T-helper 17 cell (primary cell): ENCODE measurements at places on chromosomes 13 and 19. TPM values are rescaled to one million over a fixed set of nuclear protein-coding genes. Genes with fewer than 3 reads are reported as not detected.
A peak's percentile ranks its signal among the peaks of the same experiment; 100 is the strongest.

DNA sequence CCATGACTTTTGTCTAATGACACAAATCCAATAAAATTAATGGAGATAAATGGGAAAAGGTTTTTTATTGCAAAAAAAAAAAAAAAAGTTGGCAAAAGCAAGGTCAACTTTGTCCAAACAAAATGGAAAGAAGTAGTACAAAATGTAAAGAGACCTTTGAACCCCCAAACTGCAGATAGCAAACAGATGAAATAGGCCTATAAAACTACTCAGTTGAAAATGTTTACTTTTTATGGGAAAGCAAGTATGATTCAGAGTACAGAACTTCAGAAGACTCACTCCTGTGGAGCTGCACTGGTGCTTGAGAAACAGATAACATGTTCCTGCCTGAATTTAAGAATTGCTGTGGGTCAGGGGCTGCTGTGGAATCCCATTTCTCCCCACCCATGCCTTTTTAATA, 9.8 kb upstream of the ZNF177 start:
- H3K36me3 ChIP-seq = no peaks in the 10 kb centered on the region
- no peak for DNase-seq
- H3K4me1 ChIP-seq = no peaks in the 10 kb centered on the region
- no peaks in the 10 kb centered on the region for H3K27me3 ChIP-seq

DNA sequence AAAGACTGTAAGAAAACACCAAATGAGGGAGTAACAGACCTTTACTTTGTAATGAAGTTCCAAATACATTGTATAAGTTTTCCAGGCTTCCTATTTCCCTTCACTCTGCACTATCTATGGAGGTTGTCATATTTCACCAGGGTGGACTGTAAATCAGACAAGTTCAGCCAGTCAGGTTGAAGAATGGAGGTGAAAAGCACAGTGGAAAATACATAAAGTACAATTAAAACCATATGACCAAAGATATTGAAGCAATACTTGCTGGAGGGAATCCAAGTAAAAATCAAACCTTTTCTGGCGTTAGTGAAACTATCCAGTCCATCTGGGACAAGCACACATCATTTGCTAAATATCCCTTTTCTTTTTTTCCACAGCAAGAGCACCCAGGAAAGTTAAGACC, 3.2 kb downstream of the LHFPL6 start:
- H3K4me3 ChIP-seq = no peak overlapping the region
- H3K27me3 ChIP-seq = peaks cover 39% of the 10 kb centered on the region
- DNase-seq = no peak

GRCh38 chr19:6056282-6056741, 54.0 kb downstream of the RFX2 start:
- H3K4me3 ChIP-seq = no peak overlapping the region
- DNase-seq = no peak

- H3K4me1 ChIP-seq = peaks cover 35% of the 10 kb centered on the region
- H3K36me3 ChIP-seq = peaks cover 3% of the 10 kb centered on the region
- no peaks in the 10 kb centered on the region for H3K27me3 ChIP-seq
- H3K27ac ChIP-seq = peak overlapping the region; percentile 88
Observed at GRCh38 chr19:49809160-49809940, 3.7 kb downstream of the FUZ start.

GRCh38 chr13:80070024-80070703, 270.8 kb downstream of the SPRY2 start:
- H3K4me3 ChIP-seq = no peak overlapping the region
- H3K27ac ChIP-seq = no peak overlapping the region
- H3K27me3 ChIP-seq = no peaks in the 10 kb centered on the region

DNA sequence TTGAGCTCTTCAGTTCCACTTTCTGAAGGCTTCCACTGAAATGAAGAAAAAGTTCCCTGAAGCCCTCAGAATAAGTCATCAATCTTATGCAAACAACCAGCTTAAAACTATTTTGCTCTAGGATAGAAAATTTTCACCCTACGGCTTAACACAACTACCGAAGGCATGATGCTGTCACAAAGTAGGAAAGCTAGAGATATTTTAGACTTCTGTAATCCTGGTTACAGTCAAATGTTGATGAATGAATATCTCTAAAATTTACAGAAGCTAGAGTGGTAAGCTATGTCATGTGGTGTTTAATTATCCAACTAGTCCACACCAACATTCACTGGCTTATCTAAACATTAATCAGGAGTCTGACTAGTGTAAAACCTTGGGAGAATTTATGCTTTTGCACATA, 197.9 kb downstream of the SUCLA2 start:
- H3K4me3 ChIP-seq = no peak overlapping the region
- H3K36me3 ChIP-seq = peaks cover 2% of the 10 kb centered on the region
- no peak overlapping the region for H3K27ac ChIP-seq

DNA sequence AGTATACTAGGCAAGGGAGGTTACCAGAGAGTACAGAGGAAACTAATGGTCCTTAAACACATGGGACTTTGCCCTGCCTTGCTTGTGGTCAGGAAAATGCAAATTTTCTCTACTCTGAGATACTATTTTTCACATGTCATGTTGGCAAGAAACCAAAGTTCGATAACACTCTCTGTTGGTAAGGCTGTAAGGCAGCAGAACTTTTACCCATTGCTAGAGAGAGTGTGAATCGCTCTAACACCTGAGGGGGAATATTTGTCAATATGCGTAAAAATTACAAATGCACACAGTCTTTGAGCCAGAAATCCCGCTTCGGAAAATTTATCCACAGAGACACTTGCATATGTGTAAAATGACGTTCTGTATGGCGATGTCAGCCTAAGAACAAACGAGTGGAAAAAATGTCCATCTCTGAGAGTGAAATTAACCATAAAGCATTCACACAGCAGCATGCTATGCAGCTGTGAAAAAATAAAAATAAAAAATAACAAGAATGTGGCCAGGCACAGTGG, 9.5 kb upstream of the RFX1 start:
- H3K27me3 ChIP-seq = no peaks in the 10 kb centered on the region
- no peak overlapping the region for H3K4me3 ChIP-seq
- H3K4me1 ChIP-seq = peaks cover 2% of the 10 kb centered on the region
- H3K36me3 ChIP-seq = no peaks in the 10 kb centered on the region
- H3K27ac ChIP-seq = no peak overlapping the region
- DNase-seq = no peak

DNA sequence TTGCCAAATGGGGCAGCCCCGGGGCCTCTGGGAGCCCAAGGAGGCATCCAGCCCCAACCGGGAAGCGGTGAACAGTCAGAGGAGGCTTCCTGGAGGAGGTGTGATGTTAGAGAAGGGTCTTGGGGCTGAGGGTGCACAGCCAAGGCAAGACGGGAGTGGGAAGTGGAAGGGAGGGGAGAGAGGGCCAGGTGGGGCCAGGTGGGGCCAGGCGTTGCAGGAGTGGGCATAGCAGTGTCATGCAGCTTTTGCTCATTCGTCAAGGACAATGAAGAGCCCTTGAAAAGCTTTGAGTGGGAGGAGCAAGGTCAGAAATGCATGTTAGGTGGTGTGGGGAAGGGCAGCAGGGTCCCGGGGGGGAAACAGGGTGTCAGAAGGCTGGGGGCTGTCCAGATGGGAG, 1.8 kb downstream of the FBN3 start:
- peaks cover 10% of the 10 kb centered on the region for H3K36me3 ChIP-seq
- H3K4me1 ChIP-seq = peaks cover 10% of the 10 kb centered on the region
- no peak overlapping the region for H3K27ac ChIP-seq
- no peak overlapping the region for H3K4me3 ChIP-seq
- DNase-seq = no peak

DNA sequence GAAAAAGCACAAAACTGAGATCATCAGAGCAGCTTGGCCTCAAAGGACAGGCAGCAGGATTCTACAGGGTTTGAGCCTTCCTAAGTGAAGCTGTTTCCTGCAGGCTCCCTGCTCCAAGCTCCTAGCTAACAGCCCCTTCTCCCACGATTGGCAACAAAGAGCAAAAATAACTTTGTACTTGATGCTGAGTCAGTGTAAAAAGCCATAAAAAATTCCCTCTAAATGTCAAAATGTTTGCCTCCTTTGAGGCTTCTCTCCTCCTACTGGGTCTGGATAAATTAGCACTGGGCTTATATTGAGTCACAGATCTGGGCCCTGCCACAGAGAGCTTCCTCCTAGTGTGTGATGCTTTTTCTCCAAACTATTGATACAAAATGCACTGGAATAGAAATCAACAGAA, 153.3 kb downstream of the TNFRSF19 start:
- no peak for DNase-seq
- no peaks in the 10 kb centered on the region for H3K27me3 ChIP-seq
- no peak overlapping the region for H3K4me3 ChIP-seq
- H3K36me3 ChIP-seq = peaks cover 3% of the 10 kb centered on the region

DNA sequence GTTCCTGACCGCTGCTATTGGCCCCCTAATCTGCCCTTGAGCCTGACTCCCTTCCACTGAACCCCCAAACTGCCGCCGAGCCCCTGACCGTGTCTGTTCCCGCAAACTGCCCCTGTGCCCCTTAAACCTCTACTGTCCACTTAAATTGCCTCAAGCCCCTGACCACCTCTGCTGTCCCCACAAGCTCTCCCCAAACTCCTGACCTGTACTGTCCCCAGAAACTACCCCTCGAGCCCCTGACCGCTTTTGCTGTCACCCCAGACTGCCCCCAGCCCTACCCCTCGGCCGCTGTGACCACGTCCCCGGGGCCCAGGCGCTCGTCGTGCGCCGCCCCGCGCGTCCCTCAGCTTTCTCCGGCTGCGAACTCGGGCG, 382 bp downstream of the ZNF77 start:
- peak overlapping the region; percentile 89 for H3K27ac ChIP-seq
- peaks cover 18% of the 10 kb centered on the region for H3K4me1 ChIP-seq
- H3K27me3 ChIP-seq = no peaks in the 10 kb centered on the region
- DNase-seq = no peak

- no peaks in the 10 kb centered on the region for H3K27me3 ChIP-seq
- H3K36me3 ChIP-seq = peaks cover 2% of the 10 kb centered on the region
- peaks cover 46% of the 10 kb centered on the region for H3K4me1 ChIP-seq
- H3K27ac ChIP-seq = no peak overlapping the region
- no peak overlapping the region for H3K4me3 ChIP-seq
Observed at GRCh38 chr13:98983182-98983581, 5.3 kb upstream of the DOCK9 start.

Gene ZNF728
- not detected for total RNA-seq

Gene ZNF529
- total RNA-seq = 30.6 TPM

Gene PNMA8B
- 0.17 TPM for total RNA-seq

Gene LRRC63
- 0.60 TPM for total RNA-seq

Gene CALR3
- total RNA-seq = not detected

Gene DENND1C
- 104 TPM for total RNA-seq
